Tibial nerve (tissue), 4 donors: ENCODE measurements at places on chromosomes 12 and 14. TPM values are rescaled to one million over a fixed set of nuclear protein-coding genes. Genes with fewer than 3 reads are reported as not detected.
A peak's percentile ranks its signal among the peaks of the same experiment; 100 is the strongest.

The CCT2 gene
- total RNA-seq: 108 TPM

The ADAMTS20 gene
- total RNA-seq: not detected

The CPNE6 gene
- not detected for total RNA-seq

The SLC2A3 gene
- total RNA-seq: 262 TPM

The SLCO1B3 gene
- 1.2 TPM for total RNA-seq

The GNG2 gene
- 121 TPM for total RNA-seq

The TSPAN9 gene
- total RNA-seq: 23.1 TPM

The BMP4 gene
- total RNA-seq: 17.3 TPM

The FGF23 gene
- not detected for total RNA-seq

The KRT8 gene
- 18.3 TPM for total RNA-seq

DNA sequence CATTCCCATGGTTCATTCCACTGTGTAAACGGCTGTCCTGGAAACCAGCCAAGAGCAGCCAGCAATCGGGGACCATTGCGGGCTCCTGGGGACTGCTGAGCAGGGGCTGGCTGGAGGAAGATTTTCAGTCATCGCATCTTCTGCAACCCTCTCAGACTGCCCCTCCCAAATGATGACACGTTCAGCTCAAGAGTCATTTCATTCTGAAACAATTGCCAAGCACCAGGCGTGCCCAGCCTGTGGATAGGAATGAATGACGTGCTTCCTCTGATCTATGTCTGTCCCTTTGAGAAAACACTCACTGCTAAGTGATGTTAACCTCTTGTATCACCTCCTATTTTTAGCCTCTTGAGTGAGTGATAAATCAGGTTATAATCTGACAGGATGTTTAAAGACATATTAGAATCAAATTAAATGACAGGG, 62.0 kb downstream of the NDUFA12 start:
- H3K36me3 ChIP-seq: no peaks in the 10 kb centered on the region
- no peak overlapping the region for H3K27ac ChIP-seq
- no peak overlapping the region for H3K4me3 ChIP-seq
- no peaks in the 10 kb centered on the region for H3K27me3 ChIP-seq
- H3K4me1 ChIP-seq: no peaks in the 10 kb centered on the region
- DNase-seq: peak; percentile 35

DNA sequence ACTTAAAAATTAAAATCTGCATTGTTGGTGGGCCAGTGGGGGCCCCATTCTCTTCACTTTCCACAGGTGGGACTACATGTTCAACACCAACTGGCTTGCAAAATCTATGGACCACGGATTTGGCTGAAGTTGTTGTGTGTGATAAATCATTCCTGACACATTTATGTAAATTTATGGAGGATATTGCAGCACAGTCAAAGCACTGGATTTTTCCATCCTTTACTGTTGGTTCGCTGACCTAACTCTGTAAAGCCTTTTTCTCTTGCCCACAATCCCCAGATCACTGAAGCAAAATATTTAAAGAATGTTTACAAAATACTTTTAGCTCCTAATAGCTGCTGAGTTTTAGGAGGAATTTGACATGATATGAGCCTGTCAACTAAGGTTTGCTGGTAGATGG, 219.7 kb upstream of the PRICKLE1 start:
- H3K36me3 ChIP-seq: no peaks in the 10 kb centered on the region
- H3K4me1 ChIP-seq: no peaks in the 10 kb centered on the region
- H3K4me3 ChIP-seq: no peak overlapping the region
- H3K27ac ChIP-seq: no peak overlapping the region

- H3K4me3 ChIP-seq: no peak overlapping the region
- H3K36me3 ChIP-seq: no peaks in the 10 kb centered on the region
- DNase-seq: no peak
- no peaks in the 10 kb centered on the region for H3K4me1 ChIP-seq
- no peaks in the 10 kb centered on the region for H3K27me3 ChIP-seq
Observed at GRCh38 chr14:52873065-52873464, 77.8 kb downstream of the FERMT2 start.

DNA sequence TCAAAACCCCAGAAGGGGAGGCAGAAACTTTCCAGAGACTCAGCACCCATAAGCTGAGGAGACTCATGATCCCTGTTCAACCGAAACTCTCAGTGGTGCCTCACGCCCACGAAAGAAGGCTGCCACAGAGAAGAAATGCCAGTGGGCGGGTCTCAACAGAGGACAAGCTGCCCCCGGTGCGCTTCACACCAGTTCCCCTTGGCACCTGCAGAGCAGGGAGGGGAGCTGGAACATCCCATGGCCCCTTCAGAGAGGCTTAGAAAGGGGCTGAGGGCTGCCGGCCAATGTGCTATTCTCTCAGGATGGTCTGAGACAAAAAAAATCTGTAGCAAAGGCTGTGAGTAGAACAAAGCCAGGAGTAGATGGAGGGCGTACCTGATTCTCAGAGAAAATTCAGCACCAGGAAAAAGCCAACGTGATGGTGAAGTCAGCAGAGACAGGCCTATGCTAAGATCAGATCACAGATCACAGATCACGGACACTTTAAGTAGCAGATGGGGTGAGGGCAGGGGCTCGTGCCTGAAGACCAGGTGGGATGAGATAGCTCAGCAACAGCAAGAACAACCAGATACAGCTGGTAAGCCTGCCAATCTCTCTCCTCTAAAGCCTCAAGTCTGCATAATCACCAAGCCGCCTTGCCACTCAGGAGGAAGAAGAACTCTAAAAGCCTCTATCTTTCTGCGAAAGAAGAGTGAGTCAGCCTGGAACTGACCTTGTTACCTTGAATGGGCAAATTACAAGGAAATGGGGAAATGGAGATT, 206.4 kb upstream of the GRIP1 start:
- H3K4me1 ChIP-seq: no peaks in the 10 kb centered on the region
- H3K4me3 ChIP-seq: no peak overlapping the region
- H3K36me3 ChIP-seq: no peaks in the 10 kb centered on the region
- DNase-seq: no peak

DNA sequence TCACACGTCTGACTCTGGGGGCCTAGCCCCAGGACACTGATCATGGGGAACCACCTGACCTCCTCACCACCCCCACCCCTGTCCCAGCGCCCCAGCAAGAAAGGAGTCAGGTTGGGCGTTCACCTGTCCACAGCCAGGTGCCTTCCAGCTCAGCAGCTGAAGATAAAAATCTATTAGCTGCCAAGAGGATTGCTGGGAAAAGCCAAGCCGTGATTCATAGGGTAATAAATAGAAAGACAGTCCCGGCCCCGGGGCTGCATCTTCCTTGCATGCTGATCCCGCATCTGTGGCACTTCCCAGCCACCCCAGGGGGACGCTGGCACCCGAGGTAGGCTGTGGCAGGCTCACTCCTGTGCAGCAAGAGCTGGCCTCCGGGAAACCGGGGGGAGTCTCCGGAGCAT, 70.2 kb upstream of the NCOR2 start:
- no peaks in the 10 kb centered on the region for H3K4me1 ChIP-seq
- no peak for DNase-seq
- H3K4me3 ChIP-seq: no peak overlapping the region

DNA sequence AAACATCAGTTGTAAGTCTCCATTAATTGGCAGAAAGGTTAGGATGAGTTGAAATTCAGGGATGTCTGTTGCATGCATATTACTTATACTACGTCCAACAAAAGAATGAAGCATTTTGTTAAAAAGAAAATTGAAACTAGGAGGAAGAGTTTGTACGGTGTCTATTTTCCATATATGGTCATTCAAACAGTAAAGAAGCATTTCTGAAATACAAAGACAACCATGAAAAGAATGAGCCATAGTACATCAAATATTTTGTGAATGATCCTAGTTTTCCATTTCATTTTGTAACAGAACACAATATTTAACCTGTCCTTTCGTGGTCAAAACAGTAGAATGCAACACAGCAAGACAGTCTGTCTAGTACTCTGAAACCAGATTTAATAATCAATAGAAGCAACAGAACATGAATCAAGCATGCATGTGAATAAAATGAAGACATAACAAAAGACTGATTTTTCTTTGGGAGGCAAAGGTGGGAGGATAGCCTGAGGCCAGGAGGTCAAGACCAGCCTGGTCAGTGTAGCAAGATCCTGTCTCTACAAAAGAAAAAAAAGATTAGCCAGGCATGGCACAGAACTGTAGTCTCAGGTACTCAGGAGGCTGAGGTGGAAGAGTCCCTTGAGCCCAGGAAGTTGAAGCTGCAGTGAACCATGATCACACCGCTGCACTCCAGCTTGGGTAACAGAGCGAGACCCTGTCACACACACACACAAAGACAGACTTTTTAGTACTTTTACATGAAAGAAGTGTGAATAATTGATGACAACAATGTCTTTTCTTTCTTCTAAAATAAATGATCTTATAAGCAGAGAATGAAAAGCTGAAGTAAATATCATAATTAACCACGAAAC, 156.0 kb downstream of the LRIG3 start:
- no peaks in the 10 kb centered on the region for H3K27me3 ChIP-seq
- no peak for DNase-seq
- H3K27ac ChIP-seq: no peak overlapping the region
- no peak overlapping the region for H3K4me3 ChIP-seq
- no peaks in the 10 kb centered on the region for H3K4me1 ChIP-seq
- H3K36me3 ChIP-seq: no peaks in the 10 kb centered on the region

GRCh38 chr14:92510972-92511371, 2.6 kb upstream of the RIN3 start:
- no peak for DNase-seq
- no peaks in the 10 kb centered on the region for H3K36me3 ChIP-seq
- H3K27ac ChIP-seq: no peak overlapping the region
- H3K4me3 ChIP-seq: no peak overlapping the region
- H3K27me3 ChIP-seq: peaks cover 8% of the 10 kb centered on the region

DNA sequence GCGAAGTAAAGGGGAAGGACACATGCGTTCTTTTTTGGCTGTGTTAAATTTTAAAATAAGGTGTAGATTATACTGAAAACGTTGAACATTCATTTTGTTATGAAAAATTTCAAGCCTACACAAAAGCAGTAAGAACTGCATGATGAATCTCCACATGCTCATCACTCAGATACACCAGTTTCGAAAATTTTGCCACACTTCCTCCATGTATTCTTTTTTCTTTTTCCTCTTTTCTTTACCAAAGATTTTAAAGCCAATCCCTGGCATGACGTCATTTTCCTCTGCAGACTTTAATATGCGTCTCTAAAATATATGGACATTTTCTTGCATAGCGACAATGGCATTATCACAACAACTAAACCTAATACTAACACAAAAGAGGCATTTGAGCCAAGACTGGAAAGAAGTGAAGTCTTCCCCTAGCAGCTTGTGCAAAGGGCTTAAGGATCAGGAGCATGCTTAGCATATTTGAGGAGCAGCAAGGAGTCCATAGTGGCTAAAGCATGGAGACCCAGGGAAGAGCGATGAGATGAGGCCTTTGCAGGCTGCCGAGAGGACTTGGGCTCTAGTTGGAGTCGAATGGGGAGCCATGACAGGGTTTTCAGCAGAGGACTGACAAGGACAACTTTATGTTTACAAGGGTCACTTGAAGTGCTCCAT, 111.9 kb downstream of the ERC1 start:
- no peak for DNase-seq
- no peaks in the 10 kb centered on the region for H3K27me3 ChIP-seq

DNA sequence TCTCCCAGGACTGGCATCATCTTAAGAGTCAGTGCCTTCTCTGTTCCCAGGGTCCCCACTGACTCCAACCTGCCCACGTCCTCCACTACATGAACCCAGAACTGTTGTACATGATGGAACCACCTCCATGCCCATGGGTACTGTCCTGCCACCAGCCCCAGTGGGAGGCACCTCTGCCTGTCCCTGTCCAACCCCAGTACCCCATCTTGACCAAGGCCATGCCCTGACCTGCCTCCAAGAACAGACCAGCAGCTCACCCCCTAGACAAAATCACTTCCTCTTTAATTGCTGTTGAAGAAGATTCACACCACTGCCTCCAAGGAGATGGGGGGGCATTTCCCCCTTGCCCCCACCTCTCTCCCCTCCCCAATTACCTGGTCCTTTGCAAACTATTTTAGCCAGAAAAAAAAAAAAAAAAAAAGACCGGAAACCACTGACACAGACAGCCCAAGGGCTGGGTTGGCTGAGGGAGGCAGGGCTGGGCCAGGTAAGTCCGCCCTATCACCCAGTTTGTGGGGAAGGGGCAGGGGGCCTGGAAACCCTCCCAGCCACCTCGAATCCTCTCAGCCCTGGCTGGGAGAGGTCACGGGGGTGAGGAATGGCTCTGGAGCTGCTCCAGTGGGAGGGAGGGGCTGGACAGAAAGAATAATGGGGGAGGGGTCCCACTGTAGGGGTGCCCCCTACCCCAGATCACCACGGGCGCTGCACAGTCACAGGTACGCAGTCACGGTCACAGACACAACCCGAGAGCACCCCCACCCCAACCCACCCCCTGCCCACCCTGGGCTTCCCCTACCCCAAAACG, 13.4 kb downstream of the AGAP2 start:
- H3K27me3 ChIP-seq: no peaks in the 10 kb centered on the region
- DNase-seq: no peak
- H3K4me3 ChIP-seq: no peak overlapping the region
- H3K27ac ChIP-seq: no peak overlapping the region

DNA sequence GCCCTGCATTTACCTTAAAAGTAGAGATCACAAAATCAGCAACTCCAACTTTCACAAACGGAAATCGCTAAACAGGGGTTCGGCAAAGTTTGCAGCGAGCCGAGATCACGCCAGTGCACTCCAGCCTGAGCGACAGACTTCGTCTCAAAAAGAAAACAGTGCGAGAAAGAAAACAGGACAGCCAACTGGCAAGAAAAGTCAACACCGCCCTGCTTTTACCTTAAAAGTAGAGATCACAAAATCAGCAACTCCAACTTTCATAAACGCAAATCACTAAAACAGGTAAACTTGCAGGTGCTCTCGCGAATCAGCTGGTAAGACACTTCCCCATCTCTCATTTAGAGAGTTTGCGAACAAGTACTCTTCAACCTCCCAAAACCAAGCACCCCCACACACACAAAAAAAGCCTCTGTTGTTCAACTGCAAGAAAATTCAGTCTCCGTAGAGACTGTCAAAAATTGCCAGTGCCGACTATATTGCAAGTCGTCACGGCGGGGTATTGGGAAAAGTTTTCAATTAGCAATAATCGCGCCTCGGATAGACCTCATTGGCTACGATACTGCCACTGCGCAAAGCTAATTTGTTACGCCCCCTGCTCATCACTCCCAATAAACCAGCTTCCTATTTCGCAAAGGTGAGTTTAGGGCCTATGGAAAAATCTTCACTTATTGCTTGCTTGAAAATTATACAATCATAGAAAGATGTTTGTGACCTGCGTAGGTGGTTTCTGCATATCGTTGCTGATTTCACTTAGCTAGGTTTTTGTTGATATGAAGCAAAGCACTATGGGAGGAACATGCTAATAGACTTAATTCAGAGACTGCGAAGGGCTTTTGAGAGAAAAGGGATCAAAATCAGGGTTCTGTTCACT, at the start of gene RNU4-1:
Gene RNU4-1 (minus strand): TSS at position 577 of the 871 bp plus-strand sequence.
- peak within 1 kb of the TSS; percentile 66 for H3K4me3 ChIP-seq
- no peaks in the 10 kb centered on the region for H3K36me3 ChIP-seq
- no peaks in the 10 kb centered on the region for H3K27me3 ChIP-seq
- H3K4me1 ChIP-seq: no peaks in the 10 kb centered on the region
- DNase-seq: peak; percentile 76
